ENCODE measurements at places on chromosomes 2 and 18.

DNA sequence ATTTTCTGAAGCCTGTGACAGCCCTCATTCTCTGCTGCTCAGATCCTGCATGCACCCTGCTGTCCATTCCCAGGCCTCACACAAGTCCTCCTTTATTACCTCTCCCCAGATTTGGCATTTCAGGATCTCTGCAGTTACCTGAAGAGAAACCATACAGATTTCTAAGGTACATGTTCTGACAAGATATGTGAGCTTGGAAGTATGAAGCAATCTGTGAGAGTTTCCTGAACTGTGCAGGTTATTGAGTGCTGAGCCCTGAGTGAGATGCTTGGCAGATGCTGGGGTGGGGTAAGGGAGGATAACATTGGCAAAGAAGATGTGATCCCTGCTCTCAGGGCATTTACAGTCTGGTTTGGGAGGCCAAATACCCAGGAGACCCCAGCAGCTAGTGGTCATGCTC, 122.1 kb upstream of the STPG4 start:
- DNase-seq, result no peak

DNA sequence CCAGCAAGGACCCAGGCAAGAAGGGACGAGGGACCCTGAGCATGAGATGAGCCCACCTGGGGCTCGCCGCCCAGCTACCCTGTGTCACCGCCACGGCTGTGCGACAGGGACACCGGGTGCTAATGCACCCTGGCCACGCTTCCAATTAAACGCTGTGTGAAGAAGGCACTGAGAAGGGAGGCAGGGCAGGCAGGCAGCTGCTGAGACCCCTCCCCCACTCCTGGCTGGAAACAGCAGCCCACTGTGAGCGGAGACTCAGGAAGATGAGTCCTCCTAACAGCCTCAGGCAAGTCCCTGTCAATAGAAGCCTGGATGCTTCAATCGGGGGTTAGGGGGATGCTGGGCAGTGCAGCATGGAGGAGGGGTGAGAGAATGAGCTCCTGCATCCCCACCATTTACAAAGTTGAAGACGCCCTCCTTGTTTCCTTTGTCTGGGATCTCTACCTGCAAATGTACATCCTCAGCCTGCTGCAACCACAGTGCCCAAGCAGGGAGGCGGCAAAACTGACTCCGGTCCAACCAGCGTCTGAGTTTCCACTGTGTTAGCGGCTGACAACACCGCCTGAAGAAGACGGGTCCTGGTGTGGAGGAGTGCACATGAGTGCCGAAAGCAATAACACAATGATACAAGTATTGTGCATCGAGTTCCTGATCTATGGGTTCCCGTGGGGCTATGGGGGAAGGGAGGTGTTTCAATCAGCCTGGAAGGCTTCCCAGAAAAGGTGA, 12.8 kb downstream of the TMEM163 start:
- DNase-seq, result no peak

DNA sequence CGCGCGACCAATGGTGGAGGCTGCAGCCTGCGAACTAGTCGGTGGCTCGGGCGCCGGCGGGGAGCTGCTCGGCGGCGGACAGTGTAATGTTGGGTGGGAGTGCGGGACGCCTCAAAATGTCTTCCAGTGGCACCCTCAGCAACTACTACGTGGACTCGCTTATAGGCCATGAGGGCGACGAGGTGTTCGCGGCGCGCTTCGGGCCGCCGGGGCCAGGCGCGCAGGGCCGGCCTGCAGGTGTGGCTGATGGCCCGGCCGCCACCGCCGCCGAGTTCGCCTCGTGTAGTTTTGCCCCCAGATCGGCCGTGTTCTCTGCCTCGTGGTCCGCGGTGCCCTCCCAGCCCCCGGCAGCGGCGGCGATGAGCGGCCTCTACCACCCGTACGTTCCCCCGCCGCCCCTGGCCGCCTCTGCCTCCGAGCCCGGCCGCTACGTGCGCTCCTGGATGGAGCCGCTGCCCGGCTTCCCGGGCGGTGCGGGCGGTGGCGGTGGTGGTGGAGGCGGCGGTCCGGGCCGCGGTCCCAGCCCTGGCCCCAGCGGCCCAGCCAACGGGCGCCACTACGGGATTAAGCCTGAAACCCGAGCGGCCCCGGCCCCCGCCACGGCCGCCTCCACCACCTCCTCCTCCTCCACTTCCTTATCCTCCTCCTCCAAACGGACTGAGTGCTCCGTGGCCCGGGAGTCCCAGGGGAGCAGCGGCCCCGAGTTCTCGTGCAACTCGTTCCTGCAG, at the start of gene HOXD9:
HOXD9 (plus strand) TSS at position 37 of the 728 bp plus-strand sequence; CDS start at position 87, 50 bp downstream.
- DNase-seq, result peak; percentile 53

GRCh38 chr18:50573679-50574078, 13.8 kb downstream of the MAPK4 start:
- peak; percentile 6 for DNase-seq

DNA sequence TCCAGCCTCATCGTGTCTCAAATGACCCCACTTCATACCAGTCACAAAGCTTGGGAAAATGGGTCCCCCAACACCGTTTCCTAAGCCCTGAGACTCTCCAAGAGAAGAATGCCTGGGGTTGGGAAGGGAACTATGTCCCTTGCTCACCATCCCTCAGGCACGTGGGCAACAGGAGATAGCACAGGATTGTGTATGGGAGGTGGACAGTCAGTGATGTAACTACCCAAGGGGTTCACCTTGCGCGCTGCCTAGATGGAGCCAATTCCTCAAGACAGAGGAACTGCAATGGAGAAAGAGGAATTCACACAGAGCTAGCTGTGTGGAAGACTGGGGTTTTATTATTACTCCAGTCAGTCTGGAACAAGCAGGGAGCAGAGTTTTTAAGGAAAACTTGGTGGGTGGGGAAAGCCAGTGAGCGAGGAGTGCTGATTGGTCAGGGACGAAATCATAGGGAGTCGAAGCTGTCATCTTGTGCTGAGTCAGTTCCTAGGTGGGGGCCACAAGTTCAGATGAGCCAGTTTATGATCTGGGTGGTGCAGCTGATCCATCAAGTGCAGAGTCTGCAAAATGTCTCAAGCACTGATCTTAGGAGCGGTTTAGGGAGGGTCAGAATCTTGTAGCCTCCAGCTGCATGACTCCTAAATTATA, 13.8 kb upstream of the CXCR1 start:
- DNase-seq, result no peak

GRCh38 chr2:173213181-173213580, 137.5 kb downstream of the MAP3K20 start:
- DNase-seq, result no peak

DNA sequence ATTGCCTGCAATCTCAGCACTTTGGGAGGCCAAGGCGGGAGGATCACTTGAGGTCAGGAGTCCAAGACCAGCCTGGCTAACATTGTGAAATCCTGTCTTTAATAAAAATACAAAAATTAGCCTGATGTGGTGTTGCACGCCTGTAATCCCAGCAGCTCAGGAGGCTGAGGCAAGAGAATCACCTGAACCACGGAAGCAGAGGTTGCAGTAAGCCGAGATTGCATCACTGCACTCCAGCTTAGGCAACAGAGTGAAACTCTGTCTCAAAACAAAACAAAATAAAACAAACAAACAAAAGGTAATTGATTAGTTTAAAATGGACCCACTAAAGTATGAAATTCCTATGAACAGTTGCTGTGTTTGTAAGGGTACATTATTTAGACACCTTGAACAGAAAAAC, 39.8 kb downstream of the CDH7 start:
- no peak for DNase-seq

GRCh38 chr2:164068063-164068462, 332.3 kb upstream of the FIGN start:
- DNase-seq, result no peak

DNA sequence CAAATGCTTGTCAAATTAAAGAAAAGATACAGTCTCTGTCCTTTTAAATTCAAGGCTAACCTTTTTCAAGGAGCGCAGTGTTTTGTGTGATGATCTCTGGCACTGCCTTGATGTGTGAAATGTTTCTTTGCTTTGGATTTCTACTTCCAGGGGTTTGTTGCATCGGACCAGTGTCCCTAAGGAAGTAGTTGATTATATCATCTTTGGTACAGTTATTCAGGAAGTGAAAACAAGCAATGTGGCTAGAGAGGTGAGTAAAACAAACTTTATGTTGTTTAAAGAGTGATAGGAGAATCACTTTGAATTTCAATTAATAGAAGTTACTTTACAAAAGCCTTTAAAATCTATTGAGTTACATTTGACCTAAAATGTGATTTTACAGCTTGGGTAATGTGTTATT, 28.8 kb downstream of the HADHB start:
- DNase-seq, result peak; percentile 22

DNA sequence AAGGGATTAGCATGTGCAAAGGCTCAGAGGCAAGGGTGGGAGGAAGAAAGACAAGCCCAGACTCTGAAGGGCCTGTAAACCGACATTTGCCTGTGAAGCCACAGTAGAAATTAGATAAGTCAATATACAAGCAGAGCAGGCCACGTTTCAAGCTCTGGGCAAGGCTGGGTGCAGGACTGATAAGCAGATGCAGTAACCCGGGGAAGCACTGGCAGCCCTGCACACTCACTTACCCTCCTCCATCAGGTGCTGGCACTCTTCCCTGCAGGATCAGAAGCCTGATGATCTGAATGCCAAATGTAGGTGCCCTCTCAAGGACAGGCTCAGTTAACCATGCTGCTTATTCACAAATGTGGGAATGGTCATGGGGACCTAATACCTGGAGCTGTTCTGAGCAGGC, 46.3 kb upstream of the RAB12 start:
- DNase-seq, result no peak

DNA sequence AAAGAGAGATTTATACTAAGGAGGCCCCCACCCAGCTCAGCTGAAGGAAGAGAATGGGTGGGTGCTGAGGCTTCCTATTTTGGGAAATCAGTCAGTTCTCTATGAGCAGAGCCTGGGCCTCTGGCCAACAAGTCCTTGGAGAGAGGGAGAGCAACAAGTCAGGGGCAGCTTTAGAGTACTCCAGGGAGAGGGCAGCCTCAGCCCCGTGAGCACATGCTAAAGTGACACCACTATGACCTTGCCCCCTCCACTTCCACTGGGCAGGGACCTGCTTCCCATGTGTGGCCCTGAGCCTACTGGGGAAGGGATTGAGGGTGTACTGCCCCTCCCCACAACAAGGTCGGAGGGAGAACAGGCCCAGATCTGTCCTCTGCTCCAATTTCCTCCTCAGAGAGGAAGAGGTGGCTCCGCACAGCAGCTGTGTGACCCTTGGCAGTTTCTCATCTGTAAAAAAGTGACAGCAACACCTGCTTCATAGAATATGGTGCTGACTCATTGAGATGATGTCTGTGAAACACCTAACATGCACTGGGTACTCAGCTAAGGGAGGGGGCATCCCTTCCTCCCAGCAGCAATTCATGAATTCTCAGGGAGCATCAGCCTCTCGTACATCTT, 72.9 kb downstream of the CLHC1 start:
- DNase-seq, result peak; percentile 43

- DNase-seq, result peak; percentile 100
Observed at GRCh38 chr2:170739048-170739447, 23.9 kb downstream of the SP5 start.

DNA sequence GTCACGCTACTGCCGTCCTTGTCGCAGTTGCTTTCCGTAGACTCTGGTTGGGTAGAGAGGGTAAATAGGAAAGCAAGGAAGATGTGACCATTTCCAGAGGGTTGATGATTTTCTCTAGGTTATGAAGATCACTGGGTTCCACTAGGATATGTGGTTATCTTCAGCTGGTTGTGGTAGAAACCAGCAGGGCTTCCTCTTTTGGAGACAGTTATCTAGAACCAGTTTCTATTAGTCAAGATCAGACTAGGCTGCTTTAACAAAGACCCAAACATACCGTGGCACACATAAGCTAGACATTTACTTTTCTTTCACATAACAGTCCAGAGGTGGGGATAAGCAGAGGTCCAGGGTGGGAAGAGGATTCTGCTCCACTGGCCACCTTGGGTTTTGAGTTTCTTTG, 59.6 kb downstream of the FASTKD2 start:
- no peak for DNase-seq

DNA sequence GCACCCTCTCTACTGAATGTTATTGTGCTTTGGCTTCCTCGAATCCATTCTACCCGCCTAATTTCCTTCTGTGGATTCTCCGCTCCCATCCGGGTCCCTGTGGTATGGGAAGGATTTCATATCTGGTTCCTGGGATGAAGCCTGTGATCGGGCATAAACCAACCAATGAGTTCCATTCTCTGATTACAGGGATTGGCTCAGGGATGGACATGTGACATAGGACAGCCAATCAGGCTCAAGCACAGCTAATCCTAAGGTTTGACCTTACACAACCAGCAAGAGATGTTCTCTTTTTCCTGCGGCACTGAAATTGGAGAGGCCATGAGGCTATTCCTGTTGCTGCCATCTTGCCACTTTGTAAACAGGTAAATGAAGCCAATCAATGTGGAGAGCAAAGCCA, 168.1 kb upstream of the SMAD2 start:
- DNase-seq, result no peak

- DNase-seq, result no peak
Observed at GRCh38 chr2:106336737-106337136, 131.5 kb downstream of the RGPD3 start.

GRCh38 chr2:241298673-241299072, 16.8 kb downstream of the HDLBP start:
- no peak for DNase-seq

GRCh38 chr2:118622913-118623312, 224.5 kb downstream of the EN1 start:
- no peak for DNase-seq

DNA sequence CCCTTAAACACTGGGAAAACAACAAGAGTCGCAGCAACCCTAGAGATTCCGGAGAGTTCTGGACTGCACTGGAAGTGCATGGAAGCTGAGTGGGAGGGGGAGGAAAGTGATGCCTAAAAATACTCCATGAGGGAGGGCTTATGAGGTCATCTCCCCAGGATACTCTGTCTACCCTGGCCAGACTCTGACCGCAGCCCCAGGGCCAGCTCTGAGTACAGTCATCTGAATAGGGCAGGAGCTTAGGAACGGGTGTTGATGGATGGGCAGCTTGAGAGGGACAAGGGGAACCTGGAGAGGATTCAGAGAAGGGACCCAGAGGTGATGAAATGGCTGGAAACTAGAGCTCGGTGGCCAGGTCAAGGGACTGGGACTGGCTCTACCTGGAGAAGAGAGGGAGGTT, 79.3 kb upstream of the IGFBP5 start:
- DNase-seq, result peak; percentile 88

GRCh38 chr2:214244847-214245246, 166.0 kb upstream of the VWC2L start:
- DNase-seq, result no peak

GRCh38 chr2:25076749-25077148, 34.9 kb downstream of the EFR3B start:
- DNase-seq, result no peak

All from kidney tubule cell (primary cell).